ENCODE measurements at places on chromosomes 6 and 20.

DNA sequence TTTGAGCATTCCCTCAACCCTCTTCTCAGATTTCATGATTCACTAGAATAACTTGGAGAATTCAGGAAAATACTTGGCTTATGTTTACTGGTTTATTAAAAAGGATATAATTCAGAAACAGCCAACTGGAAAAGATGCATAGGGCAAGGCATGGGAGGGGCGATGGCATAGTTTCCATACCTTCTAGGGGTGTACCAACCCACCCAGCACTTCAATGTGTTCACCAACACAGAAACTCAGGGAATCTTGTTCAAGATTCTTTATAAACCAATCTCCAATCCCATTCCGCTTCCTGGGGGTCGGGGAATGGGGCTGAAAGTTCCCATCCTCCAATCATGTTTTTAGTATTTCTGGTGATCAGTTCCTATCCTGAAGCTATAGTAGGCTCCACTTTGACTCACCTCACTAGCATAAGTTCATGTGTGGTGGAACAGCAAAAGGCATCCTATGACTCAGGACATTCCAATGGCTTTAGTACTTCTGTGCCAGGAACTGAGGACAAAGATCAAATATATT is 164.4 kb downstream of the SIM1 start:
- DNase-seq = no peak

- DNase-seq = peak; percentile 46
These were observed 1.7 kb downstream of the NUDT3 start for GRCh38 chr6:34390531-34391472.

DNA sequence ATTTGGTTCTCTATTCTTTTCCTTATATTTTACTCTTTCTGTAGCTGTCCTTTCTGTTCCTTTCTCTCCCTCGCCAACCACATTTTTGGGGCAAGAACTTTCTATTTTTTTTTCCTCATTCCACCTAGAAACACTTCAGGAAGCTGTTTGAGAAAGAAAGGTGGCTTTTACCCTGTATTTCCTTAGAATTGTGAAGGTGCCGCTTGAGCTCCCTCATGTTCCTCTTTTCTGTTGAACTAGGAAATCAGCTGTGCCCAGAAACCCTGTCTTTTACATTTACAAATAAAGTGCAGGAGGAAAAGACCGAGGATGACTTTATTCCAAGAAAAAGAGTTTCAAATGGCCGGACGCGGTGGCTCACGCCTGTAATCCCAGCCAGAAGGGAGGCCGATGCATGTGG is 38.2 kb downstream of the OR2B2 start:
- DNase-seq = peak; percentile 41

GRCh38 chr6:118787724-118788423 is 106.1 kb upstream of the ASF1A start:
- peak; percentile 11 for DNase-seq

DNA sequence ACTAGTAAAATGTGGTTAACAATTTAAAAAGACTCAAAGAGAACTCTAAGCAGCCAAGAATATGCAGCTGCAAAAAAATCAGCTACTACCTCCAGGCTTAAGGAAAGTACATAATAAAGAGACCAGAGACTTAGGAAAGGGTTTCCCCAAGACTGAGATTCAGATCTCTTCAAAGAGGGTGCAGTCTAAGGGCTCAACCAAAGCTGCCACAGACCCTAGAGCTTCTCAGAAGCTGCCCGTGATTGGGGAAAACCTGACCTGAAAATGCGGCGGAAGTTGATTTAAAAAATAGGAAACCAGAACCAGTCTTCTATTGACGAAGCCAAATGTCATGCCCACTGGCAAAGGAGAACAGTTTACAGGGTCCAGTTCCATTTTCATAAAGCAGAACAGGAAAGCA is 516.8 kb upstream of the MARCKS start:
- DNase-seq = no peak

DNA sequence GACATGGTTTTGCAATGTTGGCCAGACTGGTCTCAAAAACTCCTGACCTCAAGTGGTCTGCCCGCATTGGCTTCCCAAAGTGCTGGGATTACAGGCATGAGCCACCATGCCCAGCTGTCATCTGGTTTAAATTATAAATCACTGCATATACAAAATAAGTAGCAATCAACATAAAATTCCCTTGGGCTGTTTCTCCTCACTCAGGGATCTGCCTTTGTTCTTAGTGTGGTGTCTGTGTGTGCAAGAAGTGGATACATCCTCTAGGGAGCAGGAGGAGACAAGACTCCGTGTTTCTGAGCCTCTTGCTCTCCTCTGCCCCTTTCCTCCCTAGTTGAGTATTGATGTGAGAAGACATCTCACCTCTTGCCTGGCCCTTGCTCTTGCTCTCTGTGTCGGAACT is 65.2 kb upstream of the ADGRF4 start:
- no peak for DNase-seq

DNA sequence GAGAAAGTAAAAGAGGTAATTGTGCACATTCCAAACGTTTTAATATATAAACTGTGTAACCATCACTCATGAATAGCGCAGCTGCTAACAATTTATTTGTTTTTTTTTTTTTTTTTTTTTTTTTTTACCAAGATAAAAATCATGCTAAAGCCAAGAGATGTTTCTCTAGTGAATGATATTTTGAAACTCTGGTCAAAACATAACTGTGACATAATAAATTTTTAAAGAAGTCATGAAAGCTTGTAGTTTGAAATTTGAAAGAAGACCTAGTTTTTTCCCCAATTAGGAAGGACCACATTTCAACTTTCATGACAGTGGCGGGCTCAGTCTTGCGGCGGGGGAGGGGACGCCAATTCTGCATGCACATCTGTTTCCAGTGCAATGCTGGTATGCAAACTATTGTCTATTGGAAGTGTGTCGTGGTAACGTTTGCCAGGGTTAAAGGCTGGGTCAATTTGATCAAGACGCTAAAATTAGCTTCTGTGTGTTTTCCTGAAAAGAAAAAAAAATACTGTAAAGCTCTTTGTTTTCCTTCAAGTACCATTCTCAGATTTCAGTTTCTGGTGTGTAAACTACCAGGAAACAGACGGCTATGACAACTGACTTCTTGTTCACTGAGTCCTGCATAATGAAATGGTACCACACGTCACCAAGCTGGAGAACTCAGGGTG is 211.9 kb downstream of the FOXC1 start:
- DNase-seq = no peak

GRCh38 chr20:5328268-5328667 is 11.5 kb upstream of the PROKR2 start:
- DNase-seq = no peak

DNA sequence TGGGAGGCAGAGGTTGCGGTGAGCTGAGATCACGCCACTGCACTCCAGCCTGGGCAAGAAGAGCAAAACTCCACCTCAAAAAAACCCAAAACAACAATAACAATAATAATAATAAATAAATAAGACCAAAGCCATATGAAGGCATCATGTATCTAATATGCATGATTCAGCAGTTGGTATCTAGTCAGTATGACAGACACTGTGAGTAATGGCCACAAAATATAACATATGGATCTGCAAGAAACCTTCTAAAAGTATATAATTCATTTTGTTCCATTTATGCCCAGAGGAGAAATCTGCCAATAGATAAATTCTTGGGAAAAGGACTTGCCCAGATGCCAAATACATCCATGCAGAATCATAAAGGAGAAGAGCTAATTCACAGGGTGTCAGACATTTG is 252.3 kb downstream of the BTBD9 start:
- no peak for DNase-seq

DNA sequence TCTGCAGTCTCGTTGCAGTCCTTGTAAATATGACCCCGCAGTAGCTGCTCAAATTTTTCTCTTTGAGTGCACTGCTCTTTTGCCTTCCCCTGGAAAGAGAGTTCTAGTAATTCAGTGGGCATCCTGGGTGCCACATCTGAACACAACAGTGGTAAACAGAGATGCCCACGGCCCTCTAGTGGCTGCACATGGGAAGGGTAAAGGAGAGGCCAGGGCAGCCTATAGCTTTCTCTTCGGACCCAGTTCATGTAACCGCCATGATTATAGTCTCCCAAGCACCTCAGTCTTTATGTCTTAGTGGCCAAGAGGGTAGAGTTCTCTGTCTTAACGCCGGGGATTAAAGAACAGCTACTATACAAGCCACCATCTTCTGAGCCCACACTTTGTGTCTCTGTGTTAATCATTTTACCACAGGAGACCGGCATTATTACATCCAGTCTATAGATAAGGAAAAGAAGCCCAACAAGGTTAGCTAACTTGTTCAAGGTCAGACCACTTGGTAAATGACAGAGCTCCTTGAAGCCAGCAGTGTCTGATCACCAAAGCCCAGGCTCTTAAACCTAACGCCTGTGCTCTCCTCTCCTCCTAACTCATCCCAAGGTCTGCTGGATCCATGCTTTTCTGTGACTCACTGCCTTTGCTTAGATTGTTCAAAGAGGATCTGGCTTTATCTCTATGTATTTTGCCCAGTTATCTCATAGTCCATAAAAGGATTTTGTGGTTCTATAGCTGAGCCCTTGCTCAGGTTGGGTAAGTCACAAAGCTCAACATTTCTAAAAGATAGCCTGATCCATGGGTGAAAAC is 81.8 kb downstream of the ISM1 start:
- peak; percentile 65 for DNase-seq

DNA sequence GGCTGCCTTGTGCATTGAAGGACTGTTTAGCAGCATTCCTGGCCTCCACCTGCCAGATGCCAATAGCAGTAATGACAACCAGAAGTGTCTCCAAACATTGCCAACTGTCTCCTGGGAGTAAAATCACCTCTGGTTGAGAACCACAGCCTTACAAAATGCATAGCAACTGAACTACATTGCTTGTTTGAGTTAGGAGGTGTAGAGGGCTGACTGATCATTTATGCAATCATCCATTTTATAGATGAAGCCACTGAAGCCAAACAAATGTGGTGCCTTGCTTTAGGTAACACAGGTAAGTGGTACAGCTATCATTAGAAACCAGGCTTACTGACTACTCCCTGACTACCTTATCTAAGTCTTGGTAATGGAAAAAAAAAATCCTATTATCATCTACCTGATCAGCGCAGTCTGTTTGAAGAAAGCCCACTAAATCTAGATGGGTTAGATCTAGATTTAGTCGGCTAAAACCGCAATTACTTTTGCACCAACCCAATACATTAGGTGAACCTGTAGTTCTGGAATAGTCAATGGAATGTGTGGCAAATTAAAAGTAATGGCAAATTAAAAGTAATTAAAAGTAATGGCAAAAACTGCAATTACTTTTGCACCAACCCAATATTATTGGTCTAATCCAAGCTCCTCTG is 47.7 kb upstream of the F13A1 start:
- DNase-seq = no peak

DNA sequence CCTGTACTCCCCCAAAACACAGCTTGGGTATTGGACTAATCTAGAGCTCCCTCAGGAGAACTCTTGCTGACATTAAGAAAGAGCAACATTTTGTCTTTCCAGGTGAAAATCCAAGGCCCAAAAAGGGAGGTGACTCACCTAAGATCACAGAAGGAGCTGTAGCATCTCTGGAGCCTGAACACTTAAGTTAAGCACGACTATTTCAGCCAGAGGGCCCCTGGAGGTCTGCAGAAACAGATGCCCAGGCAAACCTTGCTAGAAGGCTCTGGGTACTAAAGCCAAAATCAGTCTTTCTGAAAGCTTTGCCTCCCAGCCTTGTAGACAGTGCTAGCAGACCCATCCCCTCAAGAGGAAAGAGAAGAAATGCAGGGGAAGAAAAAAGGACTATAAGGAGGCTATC is 8.8 kb downstream of the EDN1 start:
- DNase-seq = no peak

DNA sequence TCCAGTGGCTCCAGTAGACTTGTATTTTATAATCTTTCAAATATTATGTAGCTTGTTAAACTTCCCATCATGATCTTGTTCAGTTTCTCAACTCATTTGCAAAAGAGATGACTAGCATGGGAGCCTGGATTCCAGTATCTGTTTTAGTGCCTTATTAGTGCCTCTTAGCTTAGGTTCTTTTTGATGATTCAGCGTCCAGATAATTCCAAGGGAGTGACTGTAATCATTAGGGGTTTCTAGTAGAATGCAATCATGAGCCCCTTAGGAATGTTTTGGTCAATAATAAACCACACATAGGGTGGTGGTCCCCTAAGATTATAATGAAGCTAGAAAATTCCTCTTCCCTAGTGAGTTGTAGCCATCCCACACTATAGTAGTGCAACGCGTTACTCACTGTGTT is 7.0 kb downstream of the CD2AP start:
- DNase-seq = no peak

DNA sequence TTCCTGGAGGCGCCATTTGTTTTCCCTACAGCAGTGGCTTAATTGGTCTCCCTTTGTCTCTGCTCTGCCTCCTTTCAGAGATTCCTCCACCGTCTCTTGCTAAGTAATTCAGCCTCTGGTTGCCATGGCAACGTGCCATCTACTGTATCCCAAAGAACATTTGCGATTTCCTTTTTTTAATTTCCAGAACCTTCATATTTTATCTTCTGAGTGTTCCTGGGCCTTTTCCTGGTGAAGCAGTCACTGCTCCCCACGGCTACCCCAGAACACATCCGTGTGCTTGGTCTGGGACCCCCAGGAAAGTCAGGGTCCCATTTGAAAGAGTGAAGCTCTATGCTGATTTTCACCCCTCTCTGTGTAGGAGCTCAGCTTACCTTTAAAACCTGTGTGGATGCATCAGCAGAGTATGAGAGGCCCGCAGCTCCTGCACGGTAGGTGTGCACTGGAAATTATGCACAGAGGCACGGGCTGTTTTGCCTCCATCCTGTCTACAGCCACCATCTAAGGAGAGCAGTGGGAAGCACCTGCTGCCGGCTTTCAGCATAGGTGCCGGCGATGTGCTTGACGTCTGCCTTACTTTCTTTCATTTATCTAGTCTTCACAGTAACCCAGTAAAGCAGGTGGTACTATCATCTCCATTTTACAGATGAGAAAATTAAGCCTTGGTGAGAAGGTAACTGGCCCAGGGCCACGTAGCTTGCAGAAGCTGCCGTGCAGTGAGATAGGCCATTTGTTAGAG is 122.8 kb downstream of the SYCP2 start:
- no peak for DNase-seq

GRCh38 chr6:44859901-44860410 is 468.2 kb upstream of the RUNX2 start:
- DNase-seq = no peak

DNA sequence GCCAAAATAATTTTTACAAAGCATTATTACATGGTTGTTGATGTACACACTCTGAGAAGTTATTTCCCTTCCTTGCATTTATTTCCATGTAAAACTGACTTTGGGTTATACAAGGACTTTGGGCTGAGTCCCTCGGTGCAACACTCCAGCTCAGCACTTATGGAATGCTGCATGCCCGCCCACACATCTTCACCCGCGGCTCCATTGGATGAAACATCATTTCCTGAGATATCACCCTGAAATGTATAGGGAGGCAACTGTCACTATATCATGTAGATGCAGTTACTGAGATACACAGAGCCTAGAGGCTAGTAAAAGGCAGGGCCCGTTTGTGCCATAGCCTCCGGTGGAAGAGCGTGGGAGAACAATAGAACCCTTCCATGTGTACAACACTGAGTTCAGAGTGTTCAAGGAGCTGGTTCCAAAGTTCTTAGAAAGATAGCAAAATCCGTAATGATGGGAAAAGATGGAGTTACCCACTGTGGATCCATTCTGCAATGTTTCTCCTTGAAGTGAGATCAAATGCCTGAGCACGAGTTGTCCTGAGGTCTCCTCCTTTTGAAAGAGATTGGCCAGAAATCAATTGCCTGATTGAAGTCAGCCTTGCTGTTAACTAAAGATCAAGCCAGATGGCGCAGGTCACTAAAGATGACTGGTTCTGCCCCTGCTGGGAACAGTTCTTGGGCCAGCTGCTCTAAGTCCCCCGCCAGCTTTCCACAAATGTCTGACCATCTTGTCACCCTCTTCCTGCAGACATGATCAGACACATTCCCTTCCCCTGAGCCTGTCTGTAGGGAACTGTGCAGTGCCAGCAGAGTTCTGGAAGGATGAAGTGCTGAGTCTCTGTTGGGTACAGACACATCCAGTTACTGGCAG is 100.9 kb upstream of the IYD start:
- DNase-seq = no peak

GRCh38 chr20:59705651-59706399 is 101.5 kb downstream of the PHACTR3 start:
- DNase-seq = no peak
